ENCODE measurements at places on chromosomes 3 and 15.
A peak's percentile ranks its signal among the peaks of the same experiment; 100 is the strongest.

DNA sequence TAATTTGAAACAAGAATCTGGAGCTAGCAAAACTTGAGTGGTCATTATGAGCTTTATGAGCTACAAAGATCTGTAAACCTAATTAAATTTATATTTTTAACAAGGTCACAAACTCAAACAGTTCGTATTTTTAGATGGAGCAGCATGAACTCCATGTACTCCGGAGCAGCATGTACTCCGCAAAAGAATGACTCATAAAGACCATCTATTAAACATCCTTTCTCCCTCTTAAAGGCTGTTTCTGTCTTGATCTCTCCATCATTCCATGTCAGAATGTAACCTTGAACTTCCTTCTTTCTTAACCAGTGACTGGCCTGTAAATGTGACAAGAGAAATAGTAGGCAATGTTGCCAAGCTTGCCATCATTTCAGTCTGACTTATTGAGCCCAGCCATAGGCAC lies 696.9 kb downstream of the ZNF385D start:
- DNase-seq, result no peak

GRCh38 chr3:14227856-14228255 lies 49.2 kb downstream of the LSM3 start:
- DNase-seq, result no peak

GRCh38 chr3:169660709-169661360 lies 2.7 kb downstream of the MECOM start:
- DNase-seq, result no peak

GRCh38 chr3:26590919-26591484 lies 31.6 kb upstream of the LRRC3B start:
- no peak for DNase-seq

GRCh38 chr15:90015294-90015693 lies 14.2 kb downstream of the ZNF710 start:
- no peak for DNase-seq

- no peak for DNase-seq
Observed at GRCh38 chr15:65870889-65871533, 1.7 kb downstream of the RAB11A start.

DNA sequence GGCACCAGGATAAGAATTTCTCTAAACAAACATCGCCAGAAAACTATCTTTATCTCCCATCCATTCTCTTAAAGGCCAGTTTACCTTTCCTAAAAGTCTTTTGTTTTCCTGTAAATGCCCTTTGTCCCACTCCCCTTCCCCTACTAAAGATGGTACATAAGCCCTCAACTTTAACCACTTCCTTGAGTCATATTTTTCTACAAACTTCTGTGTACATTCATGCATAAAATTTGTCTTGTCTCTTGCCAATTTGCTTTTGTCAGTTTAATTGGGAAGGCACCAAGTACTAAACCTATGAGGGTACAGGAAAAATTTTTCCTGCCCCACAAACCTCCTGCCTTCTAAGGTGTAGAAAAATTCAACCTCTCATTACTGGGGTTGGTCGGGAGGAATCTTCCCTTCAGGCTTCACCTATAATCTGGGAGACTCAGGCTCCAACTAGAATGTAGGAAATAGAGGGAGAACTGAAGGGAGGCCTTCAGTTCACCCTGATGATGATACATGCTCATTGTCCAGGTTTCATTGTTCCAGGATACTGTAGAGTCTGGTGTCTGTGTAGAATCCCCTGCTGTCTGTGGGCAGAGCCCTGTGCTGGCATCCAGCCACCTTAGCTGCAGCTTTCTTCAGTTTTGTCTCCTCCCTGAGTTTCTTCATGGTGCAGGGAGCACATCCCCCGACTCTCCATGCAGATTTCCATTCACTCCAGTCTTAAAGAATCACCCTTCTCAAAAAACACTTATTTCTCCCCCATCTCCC lies 53.2 kb downstream of the CD200R1L start:
- DNase-seq, result no peak

GRCh38 chr3:182755308-182755707 lies 38.0 kb upstream of the ATP11B start:
- DNase-seq, result no peak

GRCh38 chr3:168615493-168616020 lies 519.8 kb upstream of the GOLIM4 start:
- DNase-seq, result no peak

DNA sequence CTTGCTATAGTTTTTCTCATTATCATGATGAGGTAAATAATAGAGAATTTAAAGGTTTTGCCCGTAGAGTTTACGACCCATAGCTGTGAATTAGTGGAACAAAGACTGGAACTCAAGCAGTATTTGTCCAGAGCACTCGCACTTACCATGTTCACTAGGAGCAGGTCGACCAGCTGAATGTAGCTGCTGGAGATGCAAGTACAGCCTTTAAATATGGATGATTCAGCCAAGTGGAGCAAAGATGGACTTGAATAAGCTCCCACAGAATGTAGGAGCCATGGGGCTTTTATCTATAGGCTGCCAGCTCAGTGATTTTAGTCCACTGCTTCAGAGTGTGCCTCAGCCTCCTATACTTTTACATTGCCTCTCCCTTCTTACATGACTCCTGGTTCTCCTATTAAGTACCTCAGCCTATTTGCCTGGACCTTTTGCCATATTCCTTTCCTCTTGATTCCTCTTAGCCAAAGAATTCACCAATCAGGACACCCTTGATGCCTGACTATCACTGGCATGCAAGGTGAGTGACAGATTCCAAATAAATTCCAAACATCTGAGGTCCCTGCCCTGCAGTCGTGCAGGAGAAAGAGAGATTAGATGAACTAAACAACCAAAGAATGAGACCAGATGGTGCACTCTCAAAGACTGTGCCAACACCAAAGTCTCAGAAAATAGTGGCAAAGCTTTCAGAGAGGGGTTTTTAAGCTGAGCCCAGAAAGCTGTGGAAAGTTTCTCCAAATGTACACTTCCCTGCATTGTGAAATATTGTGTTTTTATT lies 3.9 kb downstream of the MKRN3 start:
- no peak for DNase-seq

DNA sequence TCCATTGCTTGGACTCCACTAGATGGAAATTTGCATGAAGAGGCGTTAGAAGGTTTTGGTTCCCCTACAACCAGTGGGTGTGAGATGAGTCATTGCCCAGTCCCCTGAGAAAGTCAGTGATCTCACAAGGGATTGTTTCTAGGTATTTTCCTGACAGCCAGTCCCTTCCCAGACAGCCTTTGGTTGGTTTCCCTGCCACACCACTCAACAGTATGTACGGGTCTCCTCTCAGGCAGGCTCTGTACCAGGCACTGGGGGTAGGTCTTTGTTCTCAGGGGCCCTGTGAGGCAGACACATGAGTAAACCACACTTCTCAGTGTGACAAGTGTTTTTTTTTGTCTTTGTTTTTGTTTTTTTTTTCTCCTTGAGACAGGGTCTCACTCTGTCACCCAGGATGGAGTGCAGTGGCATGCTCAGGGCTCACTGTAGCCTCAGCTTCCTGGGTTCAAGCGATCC lies 4.0 kb downstream of the LAMP3 start:
- DNase-seq, result peak; percentile 28

DNA sequence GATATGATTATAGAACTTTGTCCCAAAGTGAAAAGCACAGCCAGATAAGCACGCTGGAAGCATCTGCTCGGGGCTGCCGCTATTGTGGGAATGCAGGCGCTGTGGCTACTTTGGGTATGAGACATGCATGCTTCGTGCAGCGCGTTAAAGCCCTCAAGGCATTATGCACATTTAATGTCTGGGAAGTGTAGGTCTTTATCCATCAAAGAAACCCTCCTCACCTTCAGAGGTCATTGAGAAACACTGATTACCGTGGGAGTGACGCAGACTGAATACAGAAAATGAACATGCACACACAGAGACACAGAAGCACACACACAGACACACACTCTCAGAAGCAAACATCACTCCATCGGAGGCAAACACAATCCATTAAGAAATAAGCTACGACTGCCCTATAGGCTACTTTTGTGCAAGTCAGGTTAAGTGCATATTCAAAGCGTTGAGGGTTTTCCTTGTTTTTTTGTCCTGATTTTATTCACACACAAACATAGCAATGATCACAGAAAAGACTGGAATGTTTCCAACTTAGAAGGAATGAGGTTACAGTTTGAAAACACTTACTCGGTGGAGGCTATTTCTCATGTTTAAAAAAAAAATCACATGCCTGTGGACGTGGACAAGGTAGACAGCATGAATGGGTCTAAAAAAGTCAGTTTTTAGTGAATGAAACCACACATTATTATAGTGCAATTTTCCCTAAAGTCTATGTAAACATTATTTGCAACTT lies 68.5 kb downstream of the PLCH1 start:
- no peak for DNase-seq

- no peak for DNase-seq
Observed at GRCh38 chr3:11143476-11143875, 10.8 kb upstream of the HRH1 start.

DNA sequence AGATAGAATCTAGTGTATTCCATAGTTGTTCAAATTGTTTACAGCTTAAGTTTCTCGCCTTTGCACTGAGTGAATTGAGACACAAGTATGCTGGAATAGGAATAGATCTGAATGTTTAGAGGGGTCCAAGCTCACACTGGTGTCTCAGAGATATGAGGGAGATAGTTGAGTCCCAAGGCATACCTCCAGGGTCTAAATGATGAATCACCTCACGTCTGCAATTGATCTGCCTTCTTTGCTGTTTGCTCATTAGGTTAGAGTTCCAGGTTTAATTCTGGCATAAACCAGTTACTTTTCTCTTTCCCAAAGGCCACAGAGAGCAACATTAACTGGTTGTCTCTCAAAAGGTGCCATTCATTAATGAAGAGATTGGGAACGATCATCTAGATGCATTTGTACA lies 106.3 kb upstream of the MME start:
- no peak for DNase-seq

All from activated T-cell treated with anti-CD3 and anti-CD28 coated beads for 4 hours (primary cell).